ENCODE measurements at places on chromosomes 3 and 15. TPM values are rescaled to one million over a fixed set of nuclear protein-coding genes. Genes with fewer than 3 reads are reported as not detected.
A peak's percentile ranks its signal among the peaks of the same experiment; 100 is the strongest.

TMEM108 gene
- total RNA-seq, result 1.5 TPM

DNA sequence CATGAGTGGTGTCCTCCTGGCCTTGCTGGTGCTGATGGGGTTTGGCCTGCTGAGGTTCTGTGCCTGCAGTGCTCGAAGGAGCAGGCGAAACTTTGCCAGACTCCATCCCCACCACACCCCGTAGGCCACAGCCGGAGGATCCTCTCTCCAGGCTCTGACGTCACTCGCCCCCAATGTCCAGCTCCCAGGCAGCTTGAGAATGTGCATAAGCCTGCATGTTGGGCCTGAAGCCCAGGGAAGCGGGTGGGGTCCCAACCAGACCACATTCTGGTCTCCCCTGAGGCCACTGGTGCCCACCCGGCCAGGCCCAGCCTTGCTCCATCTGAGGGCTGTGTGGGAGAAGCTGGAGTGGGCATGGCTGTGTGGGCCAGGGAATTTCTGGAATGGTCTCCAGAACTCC lies 109.8 kb downstream of the ASB7 start:
- DNase-seq, result peak; percentile 42

DNA sequence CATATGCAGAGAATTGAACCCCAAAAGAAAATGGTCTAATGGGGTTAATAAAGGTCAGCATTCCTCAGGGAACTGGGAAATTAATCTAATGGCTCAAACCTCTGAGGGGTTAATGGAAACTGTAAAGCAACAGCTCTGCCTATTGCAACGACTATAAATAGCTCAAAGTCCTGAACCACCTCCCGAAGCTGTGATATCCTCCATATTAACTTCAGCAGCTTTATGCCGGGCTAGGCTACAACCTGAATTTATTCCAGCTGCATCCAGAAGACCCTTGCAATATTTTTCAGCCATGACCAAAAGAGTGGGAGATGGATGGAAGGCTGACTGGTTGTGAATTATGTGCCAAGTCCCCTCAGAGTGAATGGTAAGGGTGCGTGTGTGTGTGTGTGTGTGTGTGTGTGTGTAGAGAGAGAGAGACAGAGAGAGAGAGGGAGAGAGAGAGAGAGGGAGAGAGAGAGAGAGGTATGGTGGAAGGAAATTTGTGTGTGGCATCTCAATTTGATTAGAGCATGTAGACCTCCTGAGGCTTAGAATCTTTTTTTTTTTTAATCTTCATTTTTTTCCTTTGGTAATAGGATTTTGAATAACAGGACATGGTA lies 109.9 kb downstream of the PDCD6IP start:
- no peak for DNase-seq

DNA sequence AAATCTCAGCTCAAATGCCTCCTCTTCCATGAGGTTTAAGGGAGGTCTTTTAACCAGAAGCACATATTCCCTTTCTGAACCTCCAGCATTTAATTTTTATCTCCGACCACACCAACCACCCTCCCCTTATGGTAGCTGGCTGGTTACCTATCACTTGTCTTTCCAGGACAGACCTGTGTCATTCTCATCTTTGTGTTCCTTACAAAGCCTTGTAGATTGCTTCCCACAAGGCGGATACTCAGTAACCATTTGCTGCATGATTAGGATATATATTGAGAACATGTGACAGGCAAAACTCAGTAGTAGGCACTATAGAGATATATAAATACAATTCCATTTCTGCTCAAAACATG lies 119.5 kb downstream of the RPL22L1 start:
- no peak for DNase-seq

DNA sequence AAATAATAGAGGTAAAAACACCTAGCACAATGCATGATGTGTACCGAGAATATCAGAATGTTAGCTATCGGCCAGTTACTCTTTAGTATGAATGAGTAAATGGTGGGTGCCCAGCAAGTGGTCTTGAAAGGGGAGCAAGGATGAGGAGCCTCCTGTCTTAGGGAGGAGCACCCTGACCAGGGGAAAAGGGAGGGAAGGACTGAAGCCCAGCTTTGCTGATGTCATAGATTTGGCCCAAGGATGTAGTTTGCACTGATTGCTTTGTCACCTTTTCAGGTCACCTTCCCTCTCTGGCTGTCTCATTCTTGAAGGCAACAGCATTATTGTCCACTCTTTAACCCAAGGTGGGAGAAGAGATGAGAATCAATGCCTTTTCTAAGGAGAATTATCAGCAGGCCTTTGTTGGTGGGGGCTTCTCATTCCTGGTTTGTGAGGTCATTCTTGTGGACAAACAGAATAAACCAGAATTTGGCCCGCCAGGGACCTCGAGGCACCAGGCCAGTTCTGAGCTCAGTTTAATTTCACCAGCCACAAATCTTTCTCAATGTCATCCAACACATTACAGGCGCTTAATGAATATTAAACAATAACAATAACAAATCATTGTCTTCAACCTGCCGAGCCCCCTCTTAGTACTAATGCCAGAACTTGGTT lies 231.3 kb downstream of the VPS13C start:
- no peak for DNase-seq

DNA sequence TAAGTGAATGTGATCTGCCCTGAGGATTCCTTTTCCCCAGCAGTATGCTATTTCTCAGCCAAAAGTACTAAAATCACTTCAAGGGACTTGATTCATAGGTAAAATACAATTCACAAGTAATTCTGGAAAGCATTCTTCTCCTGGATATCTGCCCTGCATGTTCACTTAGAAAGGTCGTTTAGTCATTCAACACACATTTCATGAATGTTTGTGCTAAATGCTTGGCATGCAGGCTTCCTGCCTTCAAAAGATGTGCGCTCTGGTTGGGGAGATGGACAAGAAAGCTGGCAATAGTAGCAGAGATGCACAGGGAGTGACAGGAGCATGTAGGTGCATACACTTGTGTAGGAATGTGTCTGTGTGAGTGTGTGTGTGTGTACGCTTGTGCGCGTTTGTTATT lies 360.7 kb downstream of the PTPRG start:
- DNase-seq, result no peak
